Neural crest cell (in vitro differentiated cells): ENCODE measurements at places on chromosomes 13 and 19. TPM values are rescaled to one million over a fixed set of nuclear protein-coding genes. Genes with fewer than 3 reads are reported as not detected.

- H3K36me3 ChIP-seq, result peaks cover 21% of the 10 kb centered on the region
- H3K27me3 ChIP-seq, result no peaks in the 10 kb centered on the region
- no peak within 1 kb of the TSS for H3K27ac ChIP-seq
- no peak within 1 kb of the TSS for H3K4me3 ChIP-seq
- no peak for DNase-seq
- no peaks in the 10 kb centered on the region for H3K4me1 ChIP-seq
Measured at GRCh38 chr19:52453324-52454094, at the start of gene ZNF578. Gene ZNF578, plus strand, starts transcription at chr19:52453553. Its CDS starts 48,293 bp downstream, at chr19:52501846.

DNA sequence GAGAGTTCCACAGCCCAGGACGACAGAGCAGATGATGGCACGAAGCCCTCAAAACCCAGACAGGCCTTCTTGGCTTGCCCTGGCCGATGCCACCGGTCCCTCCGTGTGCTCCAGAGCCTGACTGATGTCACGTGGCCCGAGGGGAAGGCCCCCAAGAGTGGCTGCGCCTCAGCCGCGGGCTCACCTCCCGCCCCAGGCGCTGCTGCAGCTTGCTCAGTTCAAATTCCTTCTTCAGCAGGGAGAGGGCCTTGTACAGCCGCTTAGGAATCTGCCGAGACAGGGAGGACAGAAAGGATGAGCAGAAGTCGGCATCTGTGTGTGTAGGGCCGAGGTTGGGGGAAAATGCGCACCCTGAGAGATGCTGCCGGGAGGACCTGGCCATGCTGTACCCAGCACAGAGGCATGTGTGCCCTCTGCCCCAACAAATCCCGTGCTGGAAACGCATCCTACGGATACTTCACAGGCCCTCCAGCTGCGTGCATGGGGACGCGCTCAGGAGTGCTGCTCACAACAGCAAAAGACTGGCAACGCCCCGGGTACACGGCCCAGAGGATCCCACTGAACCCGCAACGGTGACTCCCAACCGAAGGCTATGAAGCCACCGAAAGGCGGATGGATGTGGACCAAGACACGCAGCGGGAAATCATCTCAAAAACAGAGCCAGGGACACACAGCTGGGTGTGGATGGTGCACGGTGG lies 12.9 kb downstream of the LONP1 start:
- H3K4me1 ChIP-seq, result no peaks in the 10 kb centered on the region
- no peak for DNase-seq
- no peak overlapping the region for H3K4me3 ChIP-seq

GRCh38 chr19:16627193-16627927 lies 644 bp downstream of the MED26 start:
- peak overlapping the region; percentile 94 for H3K4me3 ChIP-seq
- H3K36me3 ChIP-seq, result peaks cover 5% of the 10 kb centered on the region
- peak overlapping the region; percentile 43 for H3K27ac ChIP-seq
- H3K4me1 ChIP-seq, result peaks cover 27% of the 10 kb centered on the region

- no peaks in the 10 kb centered on the region for H3K27me3 ChIP-seq
- no peak overlapping the region for H3K4me3 ChIP-seq
- peaks cover 3% of the 10 kb centered on the region for H3K36me3 ChIP-seq
- peaks cover 39% of the 10 kb centered on the region for H3K4me1 ChIP-seq
- H3K27ac ChIP-seq, result peak overlapping the region; percentile 94
- DNase-seq, result no peak
Measured at GRCh38 chr19:19418555-19419260, 13.2 kb downstream of the GATAD2A start.

GRCh38 chr13:98576200-98576945 lies 534 bp downstream of the STK24 start:
- H3K4me3 ChIP-seq, result peak overlapping the region; percentile 97
- H3K4me1 ChIP-seq, result peaks cover 78% of the 10 kb centered on the region
- peak; percentile 19 for DNase-seq

GRCh38 chr19:1408300-1409203 lies 1.2 kb downstream of the DAZAP1 start:
- peak; percentile 30 for DNase-seq
- peaks cover 28% of the 10 kb centered on the region for H3K4me1 ChIP-seq
- H3K36me3 ChIP-seq, result no peaks in the 10 kb centered on the region
- H3K27me3 ChIP-seq, result no peaks in the 10 kb centered on the region

DNA sequence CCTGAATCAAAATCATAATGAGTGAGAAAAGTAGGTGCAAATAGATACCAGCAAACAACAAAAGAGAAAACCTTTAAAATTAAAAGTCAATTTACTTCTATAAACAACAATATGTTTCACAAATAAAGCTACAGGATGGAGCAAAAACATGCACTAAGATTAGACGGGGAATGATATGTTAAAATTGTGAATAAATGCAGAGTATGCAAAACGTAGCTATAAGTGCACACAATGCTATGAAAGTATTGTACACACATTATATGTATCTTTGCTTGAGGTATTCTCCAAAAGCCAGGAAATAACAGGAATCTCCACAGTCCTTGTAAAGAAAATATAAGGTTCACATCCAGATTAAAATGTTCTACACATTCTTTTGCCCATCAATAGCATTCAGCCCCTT lies 523.9 kb downstream of the EFNB2 start:
- no peaks in the 10 kb centered on the region for H3K4me1 ChIP-seq
- no peak overlapping the region for H3K27ac ChIP-seq
- H3K27me3 ChIP-seq, result no peaks in the 10 kb centered on the region

The PKN1 gene
- 118 and 126 TPM in 2 replicates for total RNA-seq

The ERFL gene
- total RNA-seq, result 0.12 and 0.14 TPM in 2 replicates

The PSG6 gene
- total RNA-seq, result not detected in 2 replicates
